SIG-M5 (cell line): ENCODE measurements at places on chromosomes 1 and 21.

- no peak for DNase-seq
These were observed at the start of gene MTARC2 for GRCh38 chr1:220748089-220748934. Gene MTARC2, plus strand, starts transcription at chr1:220748322. Its CDS starts 210 bp downstream, at chr1:220748532.

DNA sequence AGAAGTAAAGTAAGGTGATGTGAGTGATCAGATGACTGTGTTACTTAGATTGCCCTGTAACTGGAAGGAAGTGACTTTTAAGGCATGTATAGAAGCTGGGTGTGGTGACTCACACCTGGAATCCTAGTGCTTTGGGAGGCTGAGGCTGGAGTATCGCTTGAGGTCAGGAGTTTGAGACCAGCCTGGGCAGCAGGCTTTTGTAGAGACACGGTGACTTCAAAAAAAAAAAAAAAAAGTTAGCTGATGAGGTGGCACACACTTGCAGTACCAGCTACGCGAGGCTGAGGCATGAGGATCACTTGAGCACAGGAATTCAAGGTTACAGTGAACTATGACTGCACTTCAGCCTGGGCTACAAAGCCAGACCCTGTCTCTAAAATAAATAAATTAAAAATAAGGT is 2.3 kb upstream of the USP16 start:
- DNase-seq: no peak

DNA sequence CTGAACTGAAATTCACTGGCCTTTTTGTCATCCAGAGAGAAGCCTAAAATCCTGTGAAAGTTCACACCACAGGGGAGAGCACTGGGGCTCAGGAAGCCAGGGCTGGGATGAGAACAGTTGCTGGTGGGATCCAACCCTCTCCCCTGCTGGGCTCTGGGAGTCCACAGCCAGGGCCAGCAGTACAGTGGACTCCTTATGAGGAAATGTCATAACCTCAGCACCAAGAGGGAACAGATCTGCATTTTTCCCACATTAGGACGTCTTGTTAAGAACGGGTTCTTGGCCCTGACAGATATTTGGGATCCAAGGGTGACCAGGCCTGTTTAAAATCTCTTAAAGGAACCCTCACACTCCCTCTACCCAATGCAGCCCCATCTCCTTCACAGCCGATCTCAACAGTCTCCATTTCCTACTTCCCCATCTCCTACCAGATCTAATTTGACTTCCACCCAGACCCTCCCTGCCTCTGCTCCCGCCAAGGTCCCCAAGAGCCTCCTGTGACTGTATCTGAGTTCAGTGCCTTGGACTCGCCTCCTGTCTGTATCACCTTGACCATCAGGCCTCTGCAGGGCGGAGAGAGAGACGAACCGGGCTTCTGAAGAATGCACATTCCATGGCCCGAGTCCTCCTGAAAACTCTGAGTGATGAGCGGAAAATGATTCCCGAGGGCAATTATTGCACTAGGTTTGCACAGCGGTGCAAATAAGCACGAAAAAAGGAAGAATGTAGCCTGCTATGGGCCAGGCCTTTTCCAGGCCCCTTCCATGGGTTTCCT is 159.9 kb downstream of the TRABD2B start:
- DNase-seq: no peak

GRCh38 chr1:29972421-29973053 is 736.2 kb downstream of the PTPRU start:
- DNase-seq: no peak

DNA sequence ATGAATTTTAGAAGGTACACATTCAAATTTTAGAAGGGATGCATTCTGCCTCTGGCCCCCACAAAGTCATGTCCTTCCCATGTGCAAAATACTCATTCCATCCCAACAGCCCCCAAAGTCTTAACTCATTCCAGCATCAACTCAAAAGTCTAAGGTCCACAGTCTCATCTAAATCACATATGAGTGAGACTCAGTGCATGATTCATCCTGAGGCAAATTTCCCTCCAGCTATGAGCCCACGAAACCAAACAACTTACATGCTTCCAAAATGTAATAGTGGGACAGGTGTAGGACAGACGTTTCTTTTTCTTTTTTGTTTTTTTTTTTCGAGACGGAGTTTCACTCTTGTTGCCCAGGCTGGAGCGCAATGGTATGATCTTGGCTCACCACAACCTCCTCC is 12.5 kb upstream of the WNT2B start:
- DNase-seq: no peak

DNA sequence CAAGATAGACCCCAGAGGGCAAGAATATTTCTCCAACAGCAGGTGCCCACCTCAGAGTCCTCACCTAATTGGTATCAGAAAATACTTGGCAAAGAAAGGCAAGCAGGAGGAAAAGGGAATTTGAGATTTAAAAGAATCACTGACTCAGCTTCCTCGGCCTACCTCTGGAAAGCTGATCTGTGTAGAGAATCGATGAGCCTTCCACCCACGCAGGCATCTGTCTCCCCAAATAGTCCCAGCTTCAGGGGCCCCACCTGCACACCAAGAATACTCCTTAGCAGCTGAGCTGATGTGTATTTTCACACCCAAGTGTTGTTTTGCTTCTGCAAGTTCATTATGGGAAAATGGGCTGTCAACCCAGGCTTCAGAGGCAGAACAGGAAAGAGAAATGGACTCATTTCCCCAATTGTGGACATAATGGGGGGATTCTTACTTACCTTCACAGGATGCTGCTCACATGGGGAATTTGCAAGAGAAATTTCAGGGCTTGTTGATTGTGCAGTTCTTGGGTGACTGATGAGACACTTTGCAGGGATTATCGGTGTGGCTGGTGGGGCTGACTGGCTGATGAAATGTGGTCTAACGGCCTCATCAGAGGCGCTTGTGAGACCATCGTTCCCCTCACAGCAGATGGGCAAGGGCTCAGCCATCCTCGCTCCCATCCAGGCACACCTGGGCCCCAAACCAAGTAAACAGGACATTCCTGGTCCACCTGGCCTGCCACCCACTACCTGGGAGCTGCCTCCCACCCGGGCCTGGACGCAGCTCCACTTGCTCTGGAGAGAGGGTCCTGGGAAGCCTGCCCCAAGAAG is 436.3 kb downstream of the PTPRU start:
- no peak for DNase-seq

DNA sequence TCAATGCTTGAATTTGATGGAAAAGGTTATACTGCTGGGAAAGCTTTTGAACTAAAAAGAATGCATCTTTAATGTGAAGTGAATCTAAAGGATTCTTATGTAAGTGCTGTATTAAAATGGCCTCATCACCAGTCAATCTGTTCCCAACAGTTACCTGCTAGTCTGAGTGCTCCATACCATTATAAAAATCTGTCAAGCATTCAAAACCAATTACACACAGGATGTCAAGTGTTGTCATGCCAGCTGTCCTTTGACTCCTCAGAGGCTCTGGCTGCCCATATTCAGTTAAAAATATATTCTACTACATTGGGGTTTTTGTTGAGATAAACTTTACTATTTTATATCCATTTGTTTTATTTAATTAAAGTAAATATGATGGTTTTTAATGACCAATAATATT is 1587.7 kb downstream of the AMY1C start:
- no peak for DNase-seq

- no peak for DNase-seq
These were observed 9.1 kb downstream of the COL8A2 start for GRCh38 chr1:36115931-36116330.

DNA sequence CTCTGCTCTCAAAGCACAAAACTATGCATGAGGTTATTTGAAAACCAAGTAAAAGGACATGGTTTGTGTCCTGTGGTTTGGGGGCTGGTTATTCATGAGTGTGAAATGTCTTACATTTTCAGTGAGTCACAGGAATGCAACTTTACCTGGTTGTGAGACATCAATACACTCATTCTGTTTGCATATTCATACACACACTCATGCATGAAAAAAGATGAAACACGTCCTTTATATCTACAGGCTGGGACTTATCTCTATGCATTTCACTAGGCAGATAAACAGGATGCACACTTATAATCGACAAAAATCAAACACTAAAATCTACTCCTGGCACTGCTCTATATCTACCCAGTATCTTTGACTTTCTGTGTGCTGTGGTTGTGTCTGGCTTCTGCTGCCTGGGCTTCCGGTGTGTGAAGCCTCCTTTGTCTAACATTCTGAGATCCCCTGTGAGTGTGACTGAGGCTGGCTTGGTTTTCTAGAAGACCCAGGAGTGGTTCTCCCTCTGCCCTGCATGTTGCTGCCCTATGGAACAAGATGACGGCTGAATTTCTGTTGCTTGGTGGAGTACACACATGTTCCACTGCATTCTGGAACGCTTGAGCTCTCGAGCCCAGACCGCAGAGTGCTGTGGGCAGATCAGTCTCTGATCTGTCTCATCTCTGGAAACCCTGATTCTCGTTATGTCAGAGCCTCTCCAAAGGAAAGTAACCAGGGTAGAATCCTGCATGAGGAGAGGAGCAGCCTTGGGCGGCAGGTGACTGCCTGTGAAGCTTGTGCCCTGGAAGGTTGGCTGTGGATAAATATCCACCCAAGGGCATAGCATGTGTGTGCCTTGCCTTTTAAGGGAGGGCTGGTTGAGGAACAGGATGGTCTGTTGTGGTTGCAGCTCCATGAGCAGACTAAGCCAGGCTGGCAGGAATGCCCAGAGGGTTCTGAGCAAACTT is 19.7 kb upstream of the FASLG start:
- DNase-seq: no peak

DNA sequence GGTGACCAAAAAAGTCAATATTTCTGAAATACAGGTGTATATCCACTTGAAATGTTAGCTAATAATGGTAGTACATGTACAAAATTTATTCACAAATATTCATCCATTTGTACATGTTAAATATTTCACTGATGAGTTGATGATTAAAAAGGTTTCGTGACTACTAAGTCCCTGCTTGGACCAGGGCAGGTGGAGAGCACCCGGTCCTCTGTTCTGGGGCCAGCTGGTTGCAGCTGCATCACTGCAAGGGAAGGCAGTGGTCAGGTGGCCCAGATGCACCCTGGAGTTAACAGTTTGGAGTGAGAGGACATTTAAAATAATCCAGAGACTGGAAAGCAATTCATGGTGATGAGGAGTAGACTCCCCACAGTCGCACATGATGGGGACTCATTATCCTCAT is 141.2 kb downstream of the ZBTB18 start:
- DNase-seq: no peak

- DNase-seq: no peak
These were observed 138.2 kb downstream of the COL24A1 start for GRCh38 chr1:86018283-86018923.

GRCh38 chr1:224432672-224433040 is 1.9 kb downstream of the WDR26 start:
- no peak for DNase-seq

DNA sequence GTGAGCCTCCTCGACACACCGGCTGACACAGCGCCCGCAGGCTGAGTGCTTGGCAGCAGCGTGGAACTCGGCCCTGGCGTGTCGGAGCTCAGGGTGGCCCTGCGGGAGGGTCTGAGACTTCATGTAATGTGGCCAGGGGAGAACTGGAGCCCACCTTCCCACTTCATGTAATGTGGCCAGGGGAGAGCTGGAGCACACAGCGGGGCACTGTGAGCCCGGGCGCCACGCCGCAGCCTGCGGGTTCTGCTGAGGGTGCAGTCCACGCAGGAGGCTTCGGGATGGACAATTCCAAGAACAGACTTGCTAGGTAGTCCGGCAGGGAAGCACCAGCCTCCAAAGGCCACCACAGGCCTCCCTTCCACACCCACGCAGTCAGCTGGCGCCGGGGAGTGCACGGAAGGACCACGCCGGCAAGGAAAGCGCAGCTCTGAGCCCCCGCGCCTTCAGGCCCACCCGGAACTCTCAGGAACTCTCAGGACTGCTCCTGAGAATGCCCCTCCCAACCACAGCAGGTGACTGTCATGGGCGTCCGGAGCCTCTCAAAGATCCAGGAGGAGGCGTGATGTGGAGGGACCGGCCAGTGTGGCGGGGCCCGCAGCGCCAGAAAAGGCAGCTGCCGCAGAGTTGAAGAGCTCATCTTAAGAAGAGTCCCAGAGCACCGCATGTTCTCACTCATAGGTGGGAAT is 19.3 kb upstream of the ADARB1 start:
- DNase-seq: no peak

DNA sequence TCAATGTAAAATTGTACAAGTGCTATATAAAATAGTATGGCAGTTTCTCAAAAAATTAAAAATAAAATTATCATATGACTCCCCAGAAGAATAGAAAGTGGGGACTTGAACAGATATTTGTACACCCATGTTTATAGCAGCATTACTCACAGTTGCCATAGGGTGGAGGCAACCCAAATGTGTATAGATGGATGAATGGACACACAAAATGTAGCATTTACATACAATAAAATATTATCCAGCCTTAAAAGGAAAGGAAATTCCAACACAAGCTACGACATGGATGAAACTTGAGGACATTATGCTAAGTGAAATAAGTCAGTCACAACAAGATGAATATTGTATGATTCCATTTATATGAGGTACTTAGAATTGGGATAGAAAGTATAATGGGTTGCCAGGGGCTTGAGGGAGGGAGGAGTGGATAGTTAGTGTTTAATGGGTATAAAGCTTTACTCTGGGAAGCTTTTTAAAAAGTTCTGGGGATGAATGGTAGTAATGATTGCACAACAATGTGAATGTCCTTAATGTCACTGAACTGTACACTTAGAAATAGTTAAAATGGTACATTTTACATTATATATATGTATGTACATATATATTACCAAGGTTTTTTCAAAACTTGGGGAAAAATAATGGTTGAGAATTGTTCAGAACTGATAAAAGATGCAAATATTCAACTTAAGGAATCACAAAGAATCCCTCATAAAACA is 53.0 kb upstream of the ADORA3 start:
- DNase-seq: no peak

DNA sequence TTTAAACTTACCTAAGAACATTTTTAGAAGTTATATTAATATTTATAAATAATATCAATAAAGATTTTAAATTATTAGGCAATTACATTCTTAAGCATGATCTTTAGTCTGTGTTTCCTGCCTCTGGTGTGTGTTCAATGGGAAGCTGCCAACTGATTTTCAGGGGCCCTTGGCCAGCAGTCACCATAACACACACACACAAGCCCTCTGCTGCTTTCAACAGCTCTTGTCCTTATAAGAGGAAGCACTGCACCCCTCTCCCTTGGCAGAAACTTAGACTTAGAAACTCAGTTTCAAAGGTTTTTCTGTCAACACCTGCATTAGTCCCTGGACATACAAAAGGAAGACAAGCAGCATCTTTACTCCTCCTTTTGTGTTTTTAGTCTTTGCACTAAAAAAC is 81.4 kb downstream of the VAV3 start:
- no peak for DNase-seq

GRCh38 chr1:62487956-62488355 is 51.1 kb downstream of the USP1 start:
- DNase-seq: no peak

DNA sequence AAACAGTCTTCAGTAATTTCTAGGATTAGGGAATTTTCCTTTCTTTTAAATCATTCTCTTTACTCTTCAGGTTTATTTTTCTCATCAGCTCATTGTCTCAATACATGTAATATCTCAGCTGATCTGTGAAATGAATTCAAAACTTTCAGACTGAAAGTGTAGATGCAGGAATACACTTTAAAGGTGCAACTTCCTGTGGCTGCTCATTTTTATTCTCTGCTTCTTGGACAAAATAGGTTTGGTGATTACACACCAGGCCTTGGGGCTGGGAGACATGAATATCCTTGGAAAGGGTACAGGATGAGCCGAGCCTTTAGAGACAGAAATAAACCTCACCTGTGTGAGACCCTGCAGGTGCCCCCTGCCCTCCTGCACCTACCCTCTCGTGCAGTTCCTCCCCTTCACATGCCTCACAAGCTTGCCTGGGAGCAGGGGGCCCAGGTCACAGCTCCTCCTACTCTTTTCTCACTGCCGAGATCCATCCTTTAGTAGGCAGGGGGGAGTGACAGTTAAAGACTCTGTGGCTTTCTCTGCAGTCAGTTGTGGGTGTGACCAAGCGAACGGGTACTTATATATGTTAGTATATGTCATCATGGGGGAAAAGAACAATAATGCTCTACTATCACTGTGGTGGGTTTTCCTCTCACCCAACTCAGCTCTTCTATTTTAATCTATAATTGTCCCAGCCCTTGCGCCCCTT is 23.6 kb downstream of the XCL2 start:
- no peak for DNase-seq
